ENCODE measurements at places on chromosomes 2 and 18.
A peak's percentile ranks its signal among the peaks of the same experiment; 100 is the strongest.

DNA sequence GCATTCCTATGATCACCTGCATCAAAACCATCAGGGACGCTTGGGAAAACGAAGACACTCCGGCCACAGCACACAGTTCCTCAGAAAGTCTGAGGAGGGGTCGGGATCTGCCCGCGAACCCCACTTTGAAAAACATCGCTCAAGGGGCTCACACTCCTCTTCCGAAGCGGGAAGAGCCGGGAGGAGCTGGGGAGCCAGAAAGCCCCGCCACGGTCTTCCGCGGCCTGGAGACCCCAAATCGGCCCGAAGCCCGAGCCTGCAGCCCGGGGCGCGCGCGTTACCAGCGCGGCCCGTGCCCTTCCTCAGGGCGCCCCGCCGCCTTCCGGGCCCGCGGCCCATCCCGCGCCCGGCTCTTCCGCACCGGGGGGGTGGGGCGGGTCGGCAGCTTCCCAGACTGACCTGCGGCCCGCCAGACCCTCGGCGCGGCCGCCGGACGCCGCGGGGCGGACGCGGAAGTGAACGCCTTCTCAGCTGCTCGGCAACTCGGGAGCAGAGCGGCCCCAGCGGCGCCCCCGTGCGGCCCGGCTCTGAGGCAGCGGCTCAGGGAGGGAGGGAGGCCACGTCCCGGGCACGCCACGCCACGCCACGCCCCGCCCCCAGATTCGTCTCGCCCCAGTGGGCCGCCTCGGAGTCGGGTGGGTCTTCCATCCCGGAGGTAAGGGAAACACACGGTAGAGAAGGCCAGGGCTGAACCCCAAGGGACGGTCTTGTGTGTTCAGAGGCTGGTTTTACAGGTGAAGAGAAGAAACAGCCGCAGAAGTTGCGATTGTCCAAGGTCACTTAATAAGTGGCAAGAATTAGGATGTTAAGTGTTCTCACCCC, at the start of gene KCTD18:
Gene KCTD18, minus strand, starts transcription at position 457 of the 822 bp plus-strand sequence. CDS start 3,052 bp downstream, outside the sequence.
- peak; percentile 93 for DNase-seq
- H3K4me1 ChIP-seq, result peaks cover 10% of the 10 kb centered on the region
- no peaks in the 10 kb centered on the region for H3K27me3 ChIP-seq
- H3K27ac ChIP-seq, result peak within 1 kb of the TSS; percentile 76
- peak within 1 kb of the TSS; percentile 87 for H3K4me3 ChIP-seq

DNA sequence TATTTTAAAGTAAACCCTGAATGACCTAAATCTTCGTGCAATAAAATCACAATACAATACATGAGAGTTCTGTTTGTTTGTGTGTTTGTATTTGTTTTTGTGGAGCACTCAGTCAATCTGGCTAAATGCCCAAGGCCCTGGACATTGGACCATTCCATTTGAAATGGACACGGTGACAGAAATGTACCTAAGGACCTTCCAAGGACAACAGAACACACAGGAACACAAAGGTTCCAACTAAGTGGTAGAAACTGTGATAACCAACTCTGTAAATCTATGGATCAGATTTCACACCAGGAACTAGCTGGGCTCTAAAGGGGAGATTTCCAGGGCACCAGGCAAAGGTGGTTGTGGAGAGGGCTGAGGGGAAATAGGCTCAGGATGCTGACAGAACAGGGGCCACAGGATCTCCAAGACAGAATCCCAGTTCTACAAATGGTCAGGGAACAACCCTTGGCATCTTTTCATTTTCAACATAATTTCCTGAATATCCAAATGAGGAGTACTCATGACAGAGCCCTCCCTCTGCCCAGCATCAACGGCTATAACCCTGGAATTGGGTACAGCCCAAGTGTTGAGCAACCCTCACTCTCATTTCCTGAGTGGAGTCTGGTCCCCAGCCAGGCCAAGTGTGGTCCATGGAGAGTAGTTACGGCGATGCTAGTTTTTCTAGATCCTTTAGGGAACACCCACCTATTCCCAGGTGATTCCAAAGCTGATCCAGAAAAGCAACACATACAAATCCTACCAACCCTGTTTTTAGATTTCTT, 78.4 kb downstream of the NCKAP5 start:
- H3K4me1 ChIP-seq, result no peaks in the 10 kb centered on the region
- H3K4me3 ChIP-seq, result no peak overlapping the region

GRCh38 chr2:238083919-238084318, 16.2 kb upstream of the ESPNL start:
- peaks cover 19% of the 10 kb centered on the region for H3K36me3 ChIP-seq
- no peaks in the 10 kb centered on the region for H3K27me3 ChIP-seq
- H3K4me3 ChIP-seq, result no peak overlapping the region

GRCh38 chr18:54284535-54284934, 15.2 kb downstream of the POLI start:
- H3K27me3 ChIP-seq, result no peaks in the 10 kb centered on the region
- peaks cover 7% of the 10 kb centered on the region for H3K4me1 ChIP-seq
- H3K36me3 ChIP-seq, result peaks cover 33% of the 10 kb centered on the region
- H3K27ac ChIP-seq, result peak overlapping the region; percentile 38

GRCh38 chr2:112891385-112891831, 19.6 kb upstream of the IL37 start:
- no peak for DNase-seq
- no peaks in the 10 kb centered on the region for H3K27me3 ChIP-seq
- no peak overlapping the region for H3K4me3 ChIP-seq
- no peak overlapping the region for H3K27ac ChIP-seq
- H3K4me1 ChIP-seq, result no peaks in the 10 kb centered on the region

DNA sequence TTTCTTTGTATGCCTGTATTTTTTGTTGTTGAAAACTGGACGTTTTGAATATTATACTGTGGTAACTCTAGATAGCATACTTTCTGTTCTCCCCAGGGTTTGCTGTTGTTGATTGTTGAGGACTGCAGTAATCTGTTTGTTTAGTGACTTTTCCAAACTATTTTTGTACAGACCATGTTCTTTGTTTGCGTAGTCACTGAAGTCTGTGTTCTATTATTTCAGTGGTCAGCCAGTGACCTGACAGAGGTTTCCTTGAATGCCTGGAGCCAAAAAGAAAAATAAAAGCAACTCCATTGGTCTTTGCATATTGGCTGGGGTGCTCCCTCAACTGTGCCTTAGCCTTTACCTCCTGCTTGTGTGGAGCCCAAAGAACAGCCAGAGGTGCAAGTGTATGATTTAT, 42.7 kb upstream of the PHLPP1 start:
- no peak for DNase-seq
- peaks cover 1% of the 10 kb centered on the region for H3K27me3 ChIP-seq
- H3K4me3 ChIP-seq, result no peak overlapping the region
- H3K4me1 ChIP-seq, result no peaks in the 10 kb centered on the region

DNA sequence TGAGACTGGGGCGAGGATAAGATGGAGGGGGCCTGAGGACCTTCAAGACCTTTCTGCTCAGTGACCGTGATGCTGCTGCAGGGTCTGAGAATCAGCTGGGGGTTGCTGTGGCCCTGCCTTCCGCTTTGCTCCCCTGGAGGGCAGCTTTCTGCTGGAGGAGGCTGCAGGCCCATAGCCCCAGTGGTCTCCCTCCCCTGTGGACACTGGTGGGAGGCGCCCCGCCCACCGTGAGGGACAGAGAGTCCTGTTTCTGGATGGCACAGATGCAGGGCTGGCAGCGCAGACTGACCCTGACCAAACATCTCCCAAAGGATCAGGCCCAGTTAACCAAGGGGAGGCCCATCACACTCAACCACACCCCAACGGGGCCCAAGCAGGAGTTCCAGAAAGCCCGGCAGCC, 42.8 kb downstream of the PLB1 start:
- peaks cover 12% of the 10 kb centered on the region for H3K27me3 ChIP-seq
- DNase-seq, result no peak
- no peaks in the 10 kb centered on the region for H3K36me3 ChIP-seq
- peaks cover 6% of the 10 kb centered on the region for H3K4me1 ChIP-seq
